Muscle of arm (tissue), 14 donors: ENCODE measurements at places on chromosomes 5 and 9. TPM values are rescaled to one million over a fixed set of nuclear protein-coding genes. Genes with fewer than 3 reads are reported as not detected.

Gene DRD1
- 1.2 TPM for polyA plus RNA-seq

Gene TRIM36
- 3.3 TPM for polyA plus RNA-seq

Gene CDC14B
- 17.7 TPM for polyA plus RNA-seq

Gene FOXI1
- not detected for polyA plus RNA-seq

Gene OR1J2
- not detected for polyA plus RNA-seq

Gene BHMT2
- 5.7 TPM for polyA plus RNA-seq

Gene ANKRD33B
- 1.2 TPM for polyA plus RNA-seq

Gene GABBR2
- polyA plus RNA-seq, result 0.80 TPM

Gene CARTPT
- polyA plus RNA-seq, result not detected

Gene PLAC8L1
- 1.9 TPM for polyA plus RNA-seq

Gene IRX1
- polyA plus RNA-seq, result 0.21 TPM

Gene LRRC19
- 0.09 TPM for polyA plus RNA-seq

Gene NR4A3
- polyA plus RNA-seq, result 0.88 TPM

Gene IL3
- not detected for polyA plus RNA-seq

Gene FOXD4L6
- not detected for polyA plus RNA-seq

Gene AQP3
- polyA plus RNA-seq, result 13.2 TPM

Gene CER1
- polyA plus RNA-seq, result not detected

Gene ECM2
- polyA plus RNA-seq, result 29.0 TPM

Gene SPINK6
- polyA plus RNA-seq, result not detected
